A172 (cell line): ENCODE measurements at places on chromosomes 16 and 17. TPM values are rescaled to one million over a fixed set of nuclear protein-coding genes. Genes with fewer than 3 reads are reported as not detected.

- DNase-seq = no peak
Measured at GRCh38 chr17:57286399-57287105, 30.2 kb downstream of the MSI2 start.

GRCh38 chr17:27788919-27789318 lies 11.4 kb downstream of the NOS2 start:
- no peak for DNase-seq

GRCh38 chr16:9578459-9578858 lies 487.0 kb downstream of the HAPSTR1 start:
- DNase-seq = no peak

DNA sequence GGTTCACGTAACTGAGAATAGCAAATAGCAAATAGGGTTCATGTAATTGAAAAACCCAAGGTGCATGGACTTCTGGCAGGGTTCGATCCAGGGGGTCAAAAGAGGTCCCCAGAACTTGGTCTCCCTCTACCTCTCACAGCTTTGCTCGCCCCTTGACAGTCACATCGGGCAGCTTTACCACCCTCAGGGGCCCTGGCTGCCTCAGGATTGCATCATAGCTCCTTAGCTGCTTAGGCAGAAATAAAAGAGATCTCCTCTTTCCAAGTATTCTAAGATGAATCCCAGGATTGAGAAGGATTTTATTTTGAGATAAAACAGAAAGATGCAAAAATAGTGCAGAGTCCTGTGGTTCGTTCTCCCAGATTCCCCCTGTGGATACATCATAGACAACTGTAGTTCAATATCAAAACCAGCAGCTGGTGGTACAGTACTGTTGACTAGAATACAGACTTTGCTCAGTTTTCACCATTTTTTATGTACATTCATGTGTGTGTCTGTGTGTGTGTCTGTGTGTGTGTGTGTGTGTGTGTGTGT lies 12.8 kb downstream of the ADGRG3 start:
- no peak for DNase-seq

GRCh38 chr17:16483021-16483645 lies 8.9 kb downstream of the LRRC75A start:
- no peak for DNase-seq

DNA sequence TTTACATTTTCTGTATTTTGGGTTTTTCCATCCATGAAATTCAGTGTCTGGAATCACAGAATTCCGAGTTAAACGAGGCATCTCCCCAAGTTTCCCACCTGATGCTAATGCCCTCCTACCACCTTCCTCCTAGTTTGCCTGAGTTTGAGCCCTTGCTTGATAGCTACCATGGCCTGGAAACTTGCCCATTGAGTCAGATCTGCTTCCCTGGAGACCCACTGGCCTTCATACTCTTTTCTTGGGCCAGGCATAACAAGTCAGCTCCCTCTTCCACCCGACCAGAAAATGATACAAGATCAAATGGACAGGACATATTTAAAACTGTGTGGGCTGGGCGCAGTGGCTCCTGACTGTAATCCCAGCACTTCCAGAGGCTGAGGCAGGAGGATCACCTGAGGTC lies 10.2 kb downstream of the SETD1A start:
- no peak for DNase-seq

DNA sequence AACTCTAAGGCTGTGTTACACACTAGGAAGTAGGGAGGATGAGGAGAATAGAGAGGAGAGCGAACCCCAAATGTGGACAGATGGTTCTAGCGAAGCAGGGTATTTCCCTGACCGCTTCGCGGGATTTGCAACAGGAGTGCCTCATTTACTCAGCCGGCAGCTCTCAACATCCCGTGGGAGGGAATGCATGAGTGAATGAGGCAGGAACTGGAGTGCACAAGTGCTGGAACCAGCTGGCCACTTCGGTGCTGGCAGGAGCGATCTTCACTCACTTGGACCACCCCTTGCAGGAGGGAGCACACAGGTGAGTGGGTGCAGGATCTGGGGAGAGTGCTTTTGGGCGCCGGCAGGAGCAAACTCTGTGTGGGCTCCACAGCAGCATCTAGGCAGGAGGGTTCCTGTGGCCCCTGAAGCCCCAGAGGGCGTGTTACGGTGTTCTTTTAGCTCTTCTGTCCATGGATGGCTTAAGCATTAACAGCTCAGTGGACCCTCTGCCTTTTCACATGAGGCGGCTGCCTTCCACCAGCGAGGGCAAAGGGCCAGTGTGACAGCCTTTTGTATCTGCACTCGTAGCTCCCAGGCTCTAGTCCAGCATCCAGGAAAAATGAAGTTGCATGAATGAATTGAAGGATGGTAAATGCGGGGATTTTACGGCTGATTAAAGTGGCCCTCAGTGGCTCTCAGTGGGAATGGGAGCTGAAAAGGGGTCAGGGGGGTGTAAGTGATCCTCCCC lies 17.4 kb upstream of the ZNHIT3 start:
- peak; percentile 0 for DNase-seq

GRCh38 chr17:64662774-64663367 lies 764 bp upstream of the SMURF2 start:
- DNase-seq = no peak

DNA sequence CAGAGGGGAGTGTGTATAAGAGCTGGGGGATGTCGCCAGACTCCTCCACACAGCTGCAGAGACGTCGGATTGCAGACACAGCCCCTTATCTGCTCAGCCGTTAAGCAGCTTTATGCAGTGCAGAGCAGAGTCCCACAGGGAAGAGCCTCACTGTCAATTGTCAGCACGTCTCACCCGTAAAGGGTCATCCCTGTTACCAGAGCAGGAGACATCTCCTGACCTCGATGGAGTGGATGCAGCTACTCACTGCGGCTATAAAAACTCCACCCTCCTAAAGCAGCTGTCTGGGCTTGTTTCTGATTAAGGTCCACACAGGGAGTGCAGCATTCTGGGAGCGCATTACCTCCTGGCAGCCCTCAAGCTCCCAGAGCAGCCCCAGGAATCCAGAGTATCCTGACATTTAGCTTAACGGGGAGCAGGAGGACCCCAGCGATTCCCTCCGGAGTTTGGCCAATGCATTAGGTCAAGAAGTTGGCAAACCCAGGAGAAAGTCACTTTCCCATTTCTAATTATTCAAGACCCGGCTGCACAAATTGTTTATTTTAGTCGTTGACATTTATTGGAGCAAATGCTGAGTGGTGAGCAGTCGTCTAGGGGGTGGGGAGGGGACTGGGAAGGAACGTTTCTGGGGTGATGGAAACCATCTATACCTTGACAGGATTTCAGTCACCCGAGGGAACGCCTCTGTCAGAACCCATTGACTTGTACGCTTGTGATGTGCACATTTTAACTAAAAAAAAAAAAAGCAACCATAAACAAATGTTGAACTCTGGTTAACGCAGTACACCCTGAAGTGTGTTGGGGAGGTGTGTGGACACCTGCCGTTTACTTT lies 100.0 kb upstream of the ZNF469 start:
- no peak for DNase-seq

DNA sequence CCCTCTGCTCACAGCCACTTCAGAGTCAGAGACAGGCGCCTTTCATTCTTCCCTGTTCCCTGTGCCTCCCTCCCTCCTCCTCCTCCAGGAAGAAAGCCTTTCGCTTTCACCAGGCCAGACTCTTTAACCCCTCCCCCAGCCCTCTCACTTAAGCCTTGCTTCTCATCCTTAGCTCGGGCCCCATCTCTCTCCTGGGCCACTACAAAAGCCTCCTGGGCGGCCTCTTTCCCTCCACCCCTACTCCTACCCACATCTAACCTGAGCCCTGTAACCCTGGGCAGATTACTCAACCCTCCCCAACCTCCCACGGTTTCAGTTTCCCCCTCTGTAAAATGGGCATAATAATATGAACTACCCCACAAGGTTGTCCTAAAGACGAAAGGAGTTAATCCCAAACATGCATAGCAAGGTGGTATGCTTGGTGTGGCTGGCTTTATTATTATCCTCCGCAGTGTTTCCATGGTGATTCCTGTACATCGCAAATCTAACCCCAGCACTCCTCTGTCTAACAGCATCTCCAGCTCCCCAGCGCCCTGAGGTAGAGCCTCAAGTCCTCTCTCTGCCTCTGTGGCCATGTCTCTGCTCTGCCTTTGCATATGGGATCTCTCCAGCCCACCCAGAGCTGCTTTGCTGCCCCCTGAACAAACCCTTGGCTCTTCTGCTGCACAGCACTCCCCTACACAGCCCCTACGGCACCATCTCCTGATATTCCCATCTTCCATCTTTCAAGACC lies 17.7 kb downstream of the PIMREG start:
- no peak for DNase-seq

GRCh38 chr16:26913851-26914250 lies 152.9 kb upstream of the C16orf82 start:
- no peak for DNase-seq

DNA sequence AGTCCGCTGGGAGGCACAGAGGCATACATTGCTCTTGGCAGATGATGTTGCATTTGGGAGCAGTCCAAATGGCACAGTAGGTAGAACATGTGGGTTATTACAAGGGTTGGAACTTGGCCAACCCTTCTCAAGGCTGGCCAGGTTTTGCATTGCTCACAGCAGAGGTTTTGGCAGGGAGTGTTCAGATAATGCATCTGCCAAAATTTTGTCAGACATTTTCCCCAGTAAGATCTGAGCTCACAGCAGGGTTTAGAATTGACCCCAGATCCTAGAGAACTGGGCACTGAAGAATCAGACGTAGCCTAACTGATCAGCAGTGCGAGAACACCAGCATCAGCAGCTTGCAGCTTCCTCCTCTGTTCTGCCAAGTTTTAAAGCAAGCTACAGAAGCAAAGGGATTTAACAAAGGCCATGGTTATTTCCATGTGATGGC lies 468.8 kb upstream of the KIF2B start:
- DNase-seq = no peak

DNA sequence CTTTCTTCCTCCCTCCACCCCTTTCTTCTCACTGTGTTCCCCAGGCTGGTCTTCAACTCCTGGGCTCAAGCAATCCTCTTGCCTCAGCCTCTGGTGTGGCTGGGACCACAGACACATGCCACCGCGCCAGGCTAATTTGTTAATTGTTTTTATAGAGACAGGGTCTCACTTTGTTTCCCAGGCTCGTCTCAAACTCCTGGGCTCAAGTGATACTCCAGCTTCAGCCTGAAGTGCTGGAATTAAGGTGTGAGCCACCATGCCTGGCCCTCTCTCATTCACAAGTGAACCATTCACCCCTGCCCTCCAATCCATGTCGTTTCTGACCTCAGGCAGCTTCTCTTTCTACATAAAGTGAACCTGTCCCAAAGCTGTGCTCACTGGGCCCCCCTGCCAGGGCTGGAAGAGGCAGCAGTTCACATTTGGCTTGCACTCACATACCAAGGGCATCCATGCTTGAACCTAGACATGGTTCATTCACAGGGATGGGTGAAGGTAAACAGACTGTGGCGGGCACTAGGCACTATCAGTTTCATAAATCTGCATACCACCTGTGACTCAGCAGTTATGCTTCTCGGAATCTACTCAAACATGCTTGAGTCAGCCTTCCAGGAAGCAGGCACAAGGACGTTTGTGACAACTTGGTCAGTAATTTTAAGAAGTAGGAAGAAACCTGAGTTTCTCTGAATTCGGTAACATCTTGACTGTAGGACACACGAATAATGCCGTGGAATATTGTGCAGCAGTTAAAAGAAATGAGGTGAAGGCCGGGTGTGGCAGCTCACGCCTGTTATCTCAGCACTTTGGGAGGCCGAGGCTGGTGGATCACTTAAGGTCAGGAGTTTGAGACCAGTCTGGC lies 6.0 kb upstream of the RNF213 start:
- DNase-seq = peak; percentile 95

GRCh38 chr17:12422651-12423050 lies 243.0 kb upstream of the MYOCD start:
- DNase-seq = no peak

DNA sequence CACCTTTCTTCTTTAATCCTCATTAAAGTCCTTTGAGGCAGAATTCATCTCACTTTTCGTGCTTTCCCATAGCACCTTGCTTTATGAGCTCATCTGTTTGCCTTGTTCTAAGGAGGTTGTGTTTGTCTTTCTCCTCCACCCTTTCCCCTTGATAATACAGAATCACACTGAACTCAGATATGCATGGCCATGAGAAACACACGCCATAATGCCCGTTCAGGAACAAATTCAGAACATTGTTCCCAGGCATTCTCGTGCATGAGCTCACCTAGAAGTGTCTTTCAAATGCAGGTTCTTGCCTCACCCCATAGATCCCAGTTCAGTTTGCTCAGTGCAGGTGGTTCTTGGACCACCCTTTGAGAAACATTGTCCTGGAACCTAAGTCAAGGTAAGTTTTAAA lies 71.1 kb downstream of the TMEM114 start:
- DNase-seq = no peak

DNA sequence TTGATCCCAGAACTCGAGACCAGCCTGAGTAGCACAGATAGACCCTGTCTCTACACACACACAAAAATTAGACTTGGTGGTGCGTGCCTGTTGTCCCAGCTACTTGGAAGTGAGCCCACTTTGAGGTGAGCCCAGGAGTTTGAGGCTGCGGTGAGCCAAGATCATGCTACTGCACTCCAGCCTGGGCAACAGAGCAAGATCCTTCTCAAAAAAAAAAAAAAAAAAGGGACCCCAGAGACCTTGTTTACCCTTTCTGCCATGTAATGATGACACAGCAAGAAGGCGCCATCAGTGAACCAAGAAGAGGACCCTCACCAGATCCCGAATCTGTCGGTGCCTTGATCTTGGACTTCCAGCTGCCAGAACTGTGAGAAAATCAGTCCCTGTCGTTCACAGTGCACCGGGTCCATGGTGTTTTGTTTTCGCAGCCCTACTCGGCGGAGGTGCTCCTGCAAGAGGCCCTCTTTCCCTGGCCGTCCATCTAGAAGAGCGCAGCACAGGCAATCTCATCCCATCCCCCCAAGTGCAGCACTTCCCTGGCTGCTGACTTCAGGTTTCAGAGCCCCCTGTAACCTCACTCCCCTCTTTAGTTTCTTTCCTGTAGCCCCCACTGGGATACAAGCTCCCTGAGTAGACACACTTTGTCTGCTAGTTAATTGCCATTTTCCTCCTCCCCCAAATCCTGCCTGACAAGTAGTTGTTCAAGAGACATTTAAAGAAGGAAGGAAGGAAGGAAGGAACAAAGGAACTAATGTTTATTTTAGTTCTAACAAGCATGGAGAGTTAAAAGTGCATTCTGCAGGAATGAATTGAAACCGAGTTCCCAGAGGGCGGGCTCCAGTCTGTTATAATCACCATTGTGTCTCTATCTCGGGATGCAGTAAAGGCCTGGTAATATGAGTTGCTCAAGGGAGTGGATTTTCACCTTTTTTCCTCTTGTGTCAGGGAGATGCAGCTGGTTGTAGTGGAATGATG lies 115.3 kb downstream of the SNX29 start:
- DNase-seq = no peak

DNA sequence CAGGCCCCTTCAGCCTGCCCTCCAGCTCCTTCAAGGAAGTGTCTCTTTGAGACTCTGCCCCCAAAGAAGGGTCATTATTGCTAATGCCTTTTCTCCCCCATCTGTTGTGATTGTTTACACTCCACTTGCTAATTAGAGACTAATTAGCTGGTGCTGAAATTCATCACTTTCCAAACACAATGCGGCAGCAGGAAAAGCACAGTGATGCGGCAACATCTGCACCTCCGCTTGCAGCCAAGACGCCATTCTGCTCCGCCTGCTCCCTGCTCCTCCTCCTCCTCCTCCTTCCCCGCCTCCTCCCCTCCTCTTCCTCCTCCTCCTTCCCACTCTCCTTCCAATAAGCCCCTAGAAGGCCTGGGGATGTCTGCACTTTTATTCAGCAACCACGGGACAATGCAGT lies 110.5 kb downstream of the SDK2 start:
- no peak for DNase-seq

AIPL1 gene
- total RNA-seq = not detected in 2 replicates

AURKB gene
- 110 and 114 TPM in 2 replicates for total RNA-seq

HS3ST2 gene
- not detected in 2 replicates for total RNA-seq

RNU2-1 gene
- total RNA-seq = not detected in 2 replicates

TLCD1 gene
- 3.3 and 3.9 TPM in 2 replicates for total RNA-seq

SSTR5 gene
- total RNA-seq = not detected in 2 replicates

MPP2 gene
- total RNA-seq = 4.8 TPM in 2 replicates

DYNLL2 gene
- 20.7 and 21.0 TPM in 2 replicates for total RNA-seq

CRHR1 gene
- 0.05 and 0.10 TPM in 2 replicates for total RNA-seq

NOMO2 gene
- 80.7 and 106 TPM in 2 replicates for total RNA-seq
